ENCODE measurements at places on chromosomes 4 and X.

GRCh38 chr4:6701371-6701770 is 7.7 kb downstream of the S100P start:
- DNase-seq = no peak

- no peak for DNase-seq
These were observed 107.8 kb downstream of the GABRA3 start for GRCh38 chrX:152343306-152343705.

GRCh38 chr4:153514688-153515426 is 48.7 kb downstream of the TMEM131L start:
- peak; percentile 45 for DNase-seq

DNA sequence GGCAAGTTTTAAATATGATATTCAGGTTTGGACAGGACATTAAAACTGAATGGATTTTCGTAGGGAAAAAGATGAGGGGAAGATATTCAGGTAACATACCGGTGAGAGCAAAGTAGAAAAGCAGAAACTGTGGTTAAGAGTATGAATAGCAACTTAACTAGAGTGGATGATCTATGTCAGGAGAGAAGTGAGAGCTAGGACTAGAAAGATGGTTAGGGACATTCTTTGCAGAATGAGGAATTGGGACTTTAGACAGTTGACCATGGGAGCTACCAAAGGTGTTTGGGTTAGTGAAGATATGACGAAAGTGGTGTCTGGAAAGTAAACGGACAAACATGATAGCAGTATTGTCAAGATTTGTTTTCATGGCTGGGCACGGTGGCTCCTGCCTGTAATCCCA is 45.2 kb downstream of the ANXA5 start:
- no peak for DNase-seq

- DNase-seq = no peak
These were observed 421.9 kb upstream of the TENM3 start for GRCh38 chr4:181821039-181822004.

- DNase-seq = no peak
These were observed 143.8 kb downstream of the ANAPC10 start for GRCh38 chr4:144954230-144954629.

DNA sequence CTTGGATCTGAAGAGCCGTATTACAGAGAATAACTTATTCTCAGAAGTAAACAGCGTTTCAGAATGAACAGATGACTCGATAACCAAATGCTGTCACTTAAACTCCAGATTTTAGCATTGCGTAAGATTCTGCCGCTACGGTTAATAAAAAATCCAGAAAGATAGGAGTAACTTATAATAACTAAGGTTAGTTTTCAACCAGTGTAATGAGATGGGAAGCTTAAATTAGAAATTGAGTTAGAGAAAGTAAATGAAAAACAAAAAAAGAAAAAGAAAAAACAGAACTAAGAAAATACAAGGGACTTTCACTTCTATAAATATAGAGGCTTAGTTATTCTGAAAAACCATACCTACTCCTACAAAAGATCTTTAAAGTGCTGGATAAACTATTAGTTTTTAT is 13.1 kb upstream of the PARM1 start:
- no peak for DNase-seq

DNA sequence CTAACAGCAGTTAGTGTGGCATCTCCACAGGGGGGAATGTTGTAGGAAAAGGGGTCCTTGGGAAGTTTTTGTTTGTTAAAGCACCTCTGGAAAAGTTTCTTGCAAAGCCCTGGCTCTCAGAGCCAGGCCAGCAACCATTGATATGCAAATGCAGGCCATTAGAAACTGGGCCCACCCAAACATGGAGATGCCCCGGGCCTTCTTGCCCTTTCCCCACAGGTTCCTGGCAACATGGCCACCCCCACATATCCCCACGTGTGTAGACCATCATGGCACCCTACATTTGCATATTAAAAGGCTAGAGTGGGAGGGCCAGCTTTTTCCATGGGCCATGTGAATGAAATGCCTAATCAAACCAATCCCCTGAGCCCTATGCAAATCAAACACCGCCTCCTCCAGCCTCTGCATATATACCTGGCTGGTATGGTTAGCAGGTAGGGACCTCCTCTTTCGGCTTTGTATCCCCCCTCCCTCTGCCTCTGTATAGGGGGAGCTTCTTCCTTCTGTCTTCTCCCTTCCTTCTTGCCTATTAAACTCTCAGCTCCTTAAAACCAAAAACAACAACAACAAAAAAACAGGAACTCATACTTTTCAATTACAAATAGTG is 44.0 kb upstream of the ZCCHC13 start:
- DNase-seq = no peak

DNA sequence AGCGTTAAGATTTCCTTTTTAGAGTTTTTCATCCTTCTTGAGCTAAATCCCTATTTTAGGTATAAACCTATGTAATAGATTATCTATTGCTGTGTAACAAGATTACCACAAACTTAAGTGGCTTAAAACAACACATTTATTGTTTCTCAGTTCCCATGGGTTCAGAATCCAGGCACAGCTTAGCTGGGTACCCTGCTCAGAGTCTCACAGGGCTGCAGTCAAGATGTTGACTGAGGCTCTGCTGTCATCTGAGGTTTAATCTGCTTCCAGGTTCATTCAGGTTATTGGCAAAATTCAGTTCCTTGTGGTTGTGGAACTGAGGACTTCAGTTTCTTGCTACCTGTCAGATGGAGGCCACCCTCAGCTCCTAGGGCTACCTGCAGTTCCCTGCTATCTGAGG is 60.9 kb downstream of the GK start:
- no peak for DNase-seq

DNA sequence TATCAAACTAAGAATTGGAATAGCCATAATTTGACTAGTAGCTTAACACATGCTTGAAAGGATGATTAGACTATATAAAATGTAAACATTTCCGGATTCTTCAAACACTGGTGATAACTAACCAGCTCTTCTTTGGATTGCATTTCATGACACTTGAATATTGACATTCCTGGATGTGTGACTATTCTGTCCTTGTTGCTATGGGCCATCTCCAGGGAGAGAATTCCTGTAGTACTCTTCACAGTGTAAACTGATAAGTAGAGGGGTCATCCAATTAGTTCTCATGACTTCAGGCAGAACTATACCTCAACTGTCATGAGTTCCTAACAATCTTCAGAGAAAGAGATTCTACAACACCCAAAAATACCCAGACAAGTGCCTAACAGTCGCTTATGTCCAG is 1026.7 kb upstream of the TENM3 start:
- DNase-seq = no peak

GRCh38 chr4:186203406-186203805 is 12.0 kb downstream of the CYP4V2 start:
- no peak for DNase-seq

GRCh38 chr4:156052116-156052515 is 98.5 kb upstream of the CTSO start:
- DNase-seq = no peak

DNA sequence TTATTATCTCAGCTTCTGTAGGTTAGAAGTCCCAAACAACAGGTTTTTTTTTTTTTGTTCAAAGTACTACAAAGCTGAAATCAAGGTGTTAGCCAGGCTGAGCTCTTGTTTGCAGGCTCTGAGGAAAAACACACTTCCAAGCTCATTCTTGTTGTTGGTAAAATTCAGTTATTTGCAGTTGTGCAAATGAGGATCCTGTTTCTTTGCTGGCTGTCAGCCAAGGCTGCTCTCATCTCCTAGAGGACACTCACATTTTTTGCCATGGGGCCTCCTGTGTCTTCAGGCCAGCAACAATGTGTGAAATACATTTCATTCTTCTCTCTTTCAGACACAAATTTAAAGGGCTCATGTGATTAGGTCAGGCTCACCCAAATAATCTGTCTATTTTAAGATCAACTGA is 60.3 kb upstream of the HSD17B10 start:
- DNase-seq = no peak

GRCh38 chr4:3647421-3647820 is 115.2 kb upstream of the LRPAP1 start:
- no peak for DNase-seq

DNA sequence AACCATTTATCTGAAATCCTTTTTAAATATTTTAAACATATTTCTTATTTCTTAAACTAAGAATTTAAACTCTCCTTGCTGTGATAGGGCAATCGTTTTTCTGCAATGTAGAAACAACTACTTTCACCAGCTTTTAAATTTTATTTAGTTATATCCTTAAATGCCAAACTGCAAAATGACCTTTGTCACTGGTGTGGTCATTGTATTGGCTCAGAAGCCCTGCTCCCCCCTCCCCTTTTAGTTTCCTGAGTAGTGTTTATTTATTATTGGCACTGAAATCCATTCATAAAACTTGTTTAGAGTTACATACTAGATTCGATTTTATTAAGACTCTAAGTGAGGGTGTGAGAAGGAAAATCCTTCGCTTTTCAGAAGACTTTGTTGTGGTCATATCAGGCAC is 23.0 kb downstream of the MAOA start:
- DNase-seq = no peak

DNA sequence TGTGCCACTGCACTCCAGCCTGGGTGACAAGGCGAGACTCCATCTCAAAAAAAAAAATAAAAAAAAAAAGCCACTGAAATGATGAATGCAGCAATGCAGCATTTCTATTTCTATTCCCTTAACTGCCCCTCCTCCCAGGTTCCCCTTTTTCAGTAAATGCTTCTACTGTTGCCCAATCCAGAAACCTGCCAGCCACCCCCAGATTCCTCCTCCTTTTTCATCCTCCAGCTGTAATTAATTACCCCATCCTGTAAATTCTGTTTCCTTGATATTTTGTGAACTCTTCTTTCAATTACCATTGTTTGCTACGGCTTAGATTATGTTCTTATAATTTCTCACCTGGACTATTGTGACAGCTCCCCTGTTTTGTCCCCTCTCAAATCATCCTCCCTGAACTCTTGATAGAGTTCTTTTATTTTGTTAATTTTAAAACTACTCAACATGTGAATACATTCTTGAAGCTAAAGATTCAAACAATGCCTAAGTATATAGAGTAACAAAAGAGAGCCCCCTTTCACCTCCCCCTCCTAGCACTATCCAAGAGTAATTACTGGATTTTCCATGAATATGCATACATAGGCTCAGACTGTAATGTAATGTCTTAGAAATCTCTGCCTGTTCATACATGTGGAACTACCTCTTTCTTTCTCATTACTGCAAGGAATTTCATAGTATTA is 140.6 kb upstream of the GPC4 start:
- no peak for DNase-seq

DNA sequence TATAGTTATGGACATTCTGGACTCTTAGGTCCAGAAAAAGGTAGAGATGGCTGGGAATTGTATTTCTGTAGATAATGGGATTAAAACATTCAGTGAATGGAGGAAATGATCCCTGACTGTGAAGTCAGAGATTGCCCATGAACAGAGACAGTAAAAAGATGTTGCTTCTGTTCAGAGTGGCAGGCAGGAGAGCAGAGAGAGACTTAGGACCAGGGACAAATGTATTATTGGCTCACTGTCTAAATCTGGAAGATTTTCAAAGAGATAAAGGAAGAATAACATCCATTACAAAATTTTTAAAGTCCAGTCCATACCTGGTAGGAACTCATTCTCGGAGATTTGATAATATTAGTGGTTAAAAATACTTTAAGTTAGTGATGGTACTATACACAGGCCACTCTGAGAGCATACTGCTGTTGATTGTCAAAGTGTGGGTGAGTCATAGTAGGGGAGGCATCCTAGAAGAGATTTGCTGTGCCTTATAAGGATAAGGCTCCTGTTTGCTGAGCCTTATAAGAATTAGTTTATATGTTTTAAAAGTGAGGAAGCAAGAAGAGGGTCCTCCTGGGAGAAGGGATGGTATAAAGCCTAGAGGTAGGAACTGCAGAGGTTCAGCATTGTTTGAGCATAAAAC is 53.0 kb downstream of the JADE3 start:
- DNase-seq = no peak
